ENCODE measurements at places on chromosomes 1 and 21.

GRCh38 chr1:41769068-41769467 is 149.7 kb downstream of the HIVEP3 start:
- H3K4me1 ChIP-seq, result peaks cover 13% of the 10 kb centered on the region
- DNase-seq, result no peak
- no peak overlapping the region for H3K4me3 ChIP-seq
- no peak overlapping the region for H3K27ac ChIP-seq

GRCh38 chr1:70892930-70893329 is 154.7 kb downstream of the PTGER3 start:
- H3K4me1 ChIP-seq, result peaks cover 8% of the 10 kb centered on the region
- H3K4me3 ChIP-seq, result no peak overlapping the region
- H3K27ac ChIP-seq, result no peak overlapping the region
- DNase-seq, result no peak
- H3K27me3 ChIP-seq, result no peaks in the 10 kb centered on the region

DNA sequence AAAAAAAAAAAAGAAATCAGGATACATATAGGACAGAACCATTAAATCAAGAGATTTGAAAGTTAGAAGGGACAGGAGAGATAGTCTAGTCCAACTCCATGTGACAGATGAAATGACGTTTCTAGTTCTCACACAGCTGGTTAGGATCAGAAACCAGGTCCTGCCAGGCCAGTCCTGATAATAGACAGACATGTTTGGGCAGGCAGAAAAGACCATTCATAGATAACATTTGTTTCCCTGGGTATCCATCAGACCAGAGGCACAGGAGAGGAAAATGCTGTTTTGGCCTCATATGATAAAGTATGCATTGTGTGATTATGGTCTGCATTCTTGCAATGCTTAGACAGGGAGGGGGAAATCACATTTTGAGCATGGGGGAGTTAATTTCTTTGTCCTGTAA is 29.3 kb downstream of the ZBTB8B start:
- H3K4me3 ChIP-seq, result no peak overlapping the region
- no peak overlapping the region for H3K27ac ChIP-seq
- no peak for DNase-seq
- H3K36me3 ChIP-seq, result no peaks in the 10 kb centered on the region
- H3K4me1 ChIP-seq, result peaks cover 7% of the 10 kb centered on the region
- no peaks in the 10 kb centered on the region for H3K27me3 ChIP-seq

DNA sequence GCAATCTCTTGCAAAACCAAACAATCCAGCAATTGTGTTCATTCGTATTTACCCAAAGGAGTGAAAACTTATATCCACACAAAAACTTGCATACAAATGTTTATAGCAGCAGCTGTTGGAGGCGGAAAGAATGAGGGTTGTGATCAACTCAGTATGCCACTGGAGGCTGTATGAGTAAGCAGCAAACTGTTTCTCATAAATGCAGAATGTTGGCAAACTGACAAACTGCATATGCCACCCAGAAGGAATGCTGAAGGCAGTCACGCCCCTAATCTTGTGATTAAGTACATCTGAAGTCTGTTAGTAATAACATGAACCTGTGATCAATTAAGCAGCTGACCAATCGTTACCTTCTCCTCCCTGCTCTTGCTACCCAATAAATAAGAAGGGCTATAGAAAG is 60.5 kb upstream of the CR2 start:
- H3K4me3 ChIP-seq, result no peak overlapping the region
- no peaks in the 10 kb centered on the region for H3K27me3 ChIP-seq
- H3K4me1 ChIP-seq, result no peaks in the 10 kb centered on the region
- no peak for DNase-seq

DNA sequence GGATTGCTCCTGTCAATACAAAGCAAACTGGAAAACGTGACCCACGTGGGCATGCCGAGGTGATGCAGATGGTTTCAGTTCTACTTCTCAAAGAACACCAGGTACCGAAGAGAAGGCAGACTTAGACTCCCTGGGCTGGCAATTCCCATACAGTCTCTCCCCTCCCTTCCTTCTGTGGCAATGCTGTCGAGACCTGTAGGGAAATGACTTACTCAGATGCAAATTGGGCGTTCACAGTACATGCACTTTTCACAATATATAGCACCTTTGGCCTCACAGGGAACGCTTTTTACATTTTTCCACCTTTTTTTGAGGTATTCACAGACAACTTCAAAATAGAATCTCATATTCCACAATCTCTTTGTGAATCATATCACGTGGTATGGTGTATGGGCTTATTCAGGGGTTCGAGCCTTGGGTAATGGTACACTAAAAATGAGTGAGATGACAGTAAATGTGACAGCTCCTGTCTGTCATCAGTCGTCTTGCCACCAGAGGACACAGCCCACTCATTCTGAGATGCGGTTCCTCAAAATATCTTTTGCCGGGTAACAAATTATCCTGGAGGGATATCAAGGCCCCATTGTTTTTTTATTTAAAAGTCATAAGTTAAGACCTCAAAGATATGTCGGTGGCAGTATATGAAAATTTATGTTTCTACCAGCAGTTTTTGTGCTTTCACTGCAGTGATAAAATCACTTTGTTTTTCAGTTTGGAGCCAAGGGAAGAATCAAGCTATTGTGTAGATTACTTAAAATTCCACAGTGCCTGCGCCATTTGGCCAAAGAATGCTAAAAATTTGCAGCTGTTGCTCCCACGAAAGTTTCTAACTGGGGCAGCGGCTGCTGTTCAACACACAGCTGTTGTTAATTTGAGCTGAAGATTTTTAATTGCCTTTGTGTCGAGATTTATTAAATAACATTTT is 168.4 kb downstream of the ZZZ3 start:
- no peaks in the 10 kb centered on the region for H3K27me3 ChIP-seq
- peak; percentile 78 for DNase-seq

GRCh38 chr21:15060543-15061175 is 4.1 kb downstream of the NRIP1 start:
- H3K27ac ChIP-seq, result no peak overlapping the region
- DNase-seq, result no peak
- H3K4me1 ChIP-seq, result peaks cover 19% of the 10 kb centered on the region
- no peak overlapping the region for H3K4me3 ChIP-seq

- no peak overlapping the region for H3K4me3 ChIP-seq
- no peaks in the 10 kb centered on the region for H3K27me3 ChIP-seq
- no peaks in the 10 kb centered on the region for H3K36me3 ChIP-seq
- H3K27ac ChIP-seq, result no peak overlapping the region
- DNase-seq, result no peak
Measured at GRCh38 chr1:214044438-214045214, 56.9 kb downstream of the PROX1 start.

GRCh38 chr1:65992165-65992821 is 199.6 kb downstream of the PDE4B start:
- H3K36me3 ChIP-seq, result no peaks in the 10 kb centered on the region
- DNase-seq, result peak; percentile 69
- no peaks in the 10 kb centered on the region for H3K4me1 ChIP-seq
- H3K4me3 ChIP-seq, result no peak overlapping the region
- H3K27me3 ChIP-seq, result no peaks in the 10 kb centered on the region

GRCh38 chr1:193730017-193730416 is 543.6 kb upstream of the B3GALT2 start:
- no peaks in the 10 kb centered on the region for H3K27me3 ChIP-seq
- no peaks in the 10 kb centered on the region for H3K36me3 ChIP-seq
- no peak overlapping the region for H3K27ac ChIP-seq
- DNase-seq, result no peak
- H3K4me1 ChIP-seq, result no peaks in the 10 kb centered on the region

DNA sequence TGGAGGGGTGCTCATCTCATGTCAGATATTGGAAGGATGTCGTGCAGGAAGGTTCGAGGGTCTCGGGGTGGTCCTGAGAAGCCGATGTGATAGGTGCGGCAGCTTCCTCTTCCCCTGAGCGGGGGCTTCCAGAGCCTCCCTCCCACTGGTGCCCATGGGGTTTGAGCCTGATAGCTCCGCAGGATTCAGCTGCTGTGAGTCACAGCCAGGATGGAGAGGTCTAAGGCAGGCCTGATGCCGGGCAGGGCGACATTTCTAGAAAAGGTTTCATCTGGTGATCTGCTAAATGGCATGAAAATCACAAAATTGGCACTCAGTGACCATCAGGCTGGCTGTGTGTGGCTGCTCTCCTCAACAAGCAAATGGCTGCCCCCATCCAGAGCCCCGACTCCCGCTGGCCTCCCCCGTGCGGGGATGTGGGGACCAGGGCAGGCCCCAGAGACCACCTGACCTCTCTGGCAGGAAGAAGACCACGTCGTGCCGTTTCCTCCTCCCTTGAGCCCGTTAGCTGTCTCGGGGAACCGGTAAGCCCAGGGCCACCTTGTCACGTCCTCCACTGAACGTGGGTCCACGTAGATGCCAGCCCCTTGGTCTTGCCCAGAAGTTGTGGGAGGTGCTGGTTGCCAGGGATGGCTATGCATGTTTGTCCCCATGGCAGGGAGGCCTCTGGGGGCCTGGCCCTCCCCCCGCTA is 66.1 kb downstream of the SKI start:
- H3K27me3 ChIP-seq, result no peaks in the 10 kb centered on the region
- no peak overlapping the region for H3K4me3 ChIP-seq
- peaks cover 9% of the 10 kb centered on the region for H3K36me3 ChIP-seq
- no peak overlapping the region for H3K27ac ChIP-seq
- DNase-seq, result no peak

GRCh38 chr1:42137766-42138165 is 15.4 kb upstream of the GUCA2B start:
- H3K4me3 ChIP-seq, result no peak overlapping the region
- no peak for DNase-seq
- H3K4me1 ChIP-seq, result no peaks in the 10 kb centered on the region
- no peaks in the 10 kb centered on the region for H3K36me3 ChIP-seq
- no peak overlapping the region for H3K27ac ChIP-seq

DNA sequence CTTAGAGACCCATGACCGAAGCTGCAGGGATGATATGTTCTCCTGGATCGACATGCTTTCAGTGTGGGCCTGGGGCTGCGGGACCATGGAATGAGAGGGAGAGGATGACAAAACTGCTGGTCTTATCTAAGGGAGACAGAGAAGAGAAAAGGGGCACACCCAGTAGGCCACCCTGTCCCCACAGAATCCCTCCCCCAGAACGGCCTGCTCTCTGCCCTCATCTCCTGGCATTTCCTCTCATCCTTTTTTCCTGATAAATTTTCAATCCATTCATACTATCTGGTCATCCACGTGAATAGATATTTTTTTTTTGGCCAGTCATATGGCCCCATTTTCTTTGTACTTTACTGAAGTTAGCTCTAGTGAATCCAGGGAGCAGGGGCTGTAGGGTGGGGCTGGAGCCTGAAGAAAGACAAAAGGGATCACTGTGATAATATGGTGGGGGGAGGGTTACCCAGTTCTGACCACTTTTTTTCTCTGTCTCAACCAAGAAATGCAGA is at the start of gene PKLR:
Gene PKLR, minus strand, starts transcription at position 97 of the 500 bp plus-strand sequence. Its CDS starts 43 bp downstream, at position 54.
- no peak within 1 kb of the TSS for H3K27ac ChIP-seq
- peaks cover 13% of the 10 kb centered on the region for H3K27me3 ChIP-seq
- no peak within 1 kb of the TSS for H3K4me3 ChIP-seq
- H3K4me1 ChIP-seq, result no peaks in the 10 kb centered on the region
- no peaks in the 10 kb centered on the region for H3K36me3 ChIP-seq

DNA sequence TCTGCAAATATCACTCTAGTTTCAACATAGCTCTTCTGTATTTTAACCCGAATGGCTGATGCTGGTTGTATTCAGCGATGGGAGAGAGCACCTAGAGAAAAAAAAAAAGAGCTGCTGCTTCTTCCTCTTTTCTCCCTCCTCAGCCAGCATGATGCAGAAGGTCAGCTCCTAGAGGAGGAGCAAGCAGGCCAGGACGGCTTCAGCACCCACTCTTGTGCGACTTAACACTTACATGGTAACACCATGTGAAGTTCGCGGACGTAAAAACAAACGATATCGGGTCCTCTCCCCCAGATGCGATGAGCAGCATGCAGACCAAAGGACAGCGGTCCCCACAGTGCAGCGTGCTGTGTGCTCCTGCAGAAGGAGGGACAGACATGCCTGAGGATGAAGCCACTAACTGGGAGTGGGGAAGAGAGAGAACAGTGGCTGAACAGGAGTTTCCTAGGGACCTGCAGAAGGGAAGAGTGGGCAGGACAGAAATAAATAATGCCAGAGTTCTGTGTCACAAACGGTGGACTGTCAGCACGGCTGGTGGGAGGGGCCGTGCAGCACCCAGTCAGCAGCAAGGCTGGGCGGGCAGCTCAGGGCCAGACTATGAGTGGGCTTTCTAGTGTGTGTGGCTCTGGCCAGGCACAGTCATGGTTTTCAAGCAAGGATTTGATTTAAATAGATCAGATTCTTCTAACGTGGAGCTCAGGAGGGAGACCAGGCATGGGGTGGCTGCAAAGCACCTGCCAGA is 11.4 kb upstream of the B3GALT5 start:
- no peaks in the 10 kb centered on the region for H3K4me1 ChIP-seq
- no peaks in the 10 kb centered on the region for H3K27me3 ChIP-seq
- no peak for DNase-seq
- no peak overlapping the region for H3K27ac ChIP-seq
- no peaks in the 10 kb centered on the region for H3K36me3 ChIP-seq

- DNase-seq, result no peak
- no peaks in the 10 kb centered on the region for H3K36me3 ChIP-seq
- H3K27me3 ChIP-seq, result no peaks in the 10 kb centered on the region
Measured at GRCh38 chr1:41626146-41626545, 141.7 kb upstream of the EDN2 start.

DNA sequence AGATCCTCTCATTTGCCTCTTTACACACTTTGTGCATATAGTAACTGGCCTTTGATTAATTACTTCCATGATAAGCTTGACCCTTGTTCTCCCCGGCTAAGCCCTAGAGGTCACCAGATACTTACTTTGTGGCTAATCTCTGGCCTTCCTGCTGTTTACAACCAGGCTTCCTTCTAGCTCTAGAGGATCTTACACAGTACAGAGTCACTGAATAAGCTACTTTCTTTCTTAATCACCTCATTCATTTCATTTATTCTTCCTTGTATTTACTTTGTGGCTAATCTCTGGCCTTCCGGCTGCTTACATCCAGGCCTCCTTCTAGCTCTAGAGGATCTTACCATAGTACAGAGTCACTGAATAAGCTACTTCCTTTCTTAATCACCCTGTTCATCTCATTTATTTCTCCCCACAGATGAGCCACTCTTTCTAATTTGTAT is 144.3 kb upstream of the C1orf21 start:
- no peak overlapping the region for H3K27ac ChIP-seq
- H3K4me3 ChIP-seq, result no peak overlapping the region
- no peaks in the 10 kb centered on the region for H3K36me3 ChIP-seq
- H3K4me1 ChIP-seq, result peaks cover 7% of the 10 kb centered on the region
- peak; percentile 82 for DNase-seq

- no peaks in the 10 kb centered on the region for H3K27me3 ChIP-seq
- H3K4me1 ChIP-seq, result peaks cover 6% of the 10 kb centered on the region
- H3K36me3 ChIP-seq, result no peaks in the 10 kb centered on the region
- no peak for DNase-seq
- H3K4me3 ChIP-seq, result no peak overlapping the region
- no peak overlapping the region for H3K27ac ChIP-seq
Measured at GRCh38 chr1:201050515-201051277, 27.2 kb upstream of the KIF21B start.

DNA sequence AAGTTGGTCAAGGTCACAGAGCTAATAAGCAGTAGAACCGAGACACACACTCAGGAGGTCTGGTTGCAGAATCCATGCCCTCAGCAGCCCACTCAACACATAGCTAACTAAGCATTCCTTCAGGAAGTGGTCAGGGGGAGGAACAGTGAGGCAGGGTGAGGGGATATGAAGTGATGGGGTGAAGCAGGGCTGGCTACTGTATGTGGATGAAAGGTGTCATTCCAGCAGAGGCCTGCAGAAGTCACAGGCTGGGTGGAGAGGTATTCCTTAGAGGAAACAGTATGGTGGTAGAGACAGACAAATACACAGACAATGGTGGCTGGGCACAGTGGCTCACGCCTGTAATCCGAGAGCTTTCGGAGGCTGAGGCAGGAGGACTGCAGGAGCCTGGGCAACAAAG is 14.1 kb downstream of the TMCO4 start:
- H3K27me3 ChIP-seq, result no peaks in the 10 kb centered on the region
- no peak overlapping the region for H3K27ac ChIP-seq
- H3K4me3 ChIP-seq, result no peak overlapping the region
- peaks cover 12% of the 10 kb centered on the region for H3K36me3 ChIP-seq
